Stimulated activated CD8-positive, alpha-beta memory T cell treated with anti-CD3 and anti-CD28 coated beads, Interleukin-4, amount 100 ng/mL, for 1 hour (primary cell): ENCODE measurements at places on chromosomes 2 and 18.

DNA sequence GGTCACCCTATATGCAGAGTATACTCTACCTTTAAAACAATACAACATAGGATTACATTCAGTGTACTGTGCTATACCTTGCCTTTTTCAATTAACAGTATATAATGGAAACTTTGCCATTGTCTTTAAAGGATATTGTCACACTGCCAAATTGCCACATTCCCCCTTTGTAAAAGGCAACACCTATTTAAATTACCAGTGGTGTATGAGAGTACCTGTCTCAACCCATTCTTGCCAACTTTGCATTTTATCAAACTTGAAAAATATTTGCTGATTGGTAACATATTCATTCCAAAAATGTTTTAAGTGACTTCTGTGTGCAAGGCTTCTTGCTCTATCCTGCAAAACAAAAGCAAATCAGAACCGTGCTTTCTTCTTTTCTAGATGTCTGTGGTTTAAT, 92.9 kb downstream of the FMNL2 start:
- DNase-seq = no peak

- no peak for DNase-seq
These were observed 176.0 kb downstream of the PDE11A start for GRCh38 chr2:177896587-177896986.

- DNase-seq = no peak
These were observed 175.2 kb upstream of the HS6ST1 start for GRCh38 chr2:128493880-128494279.

DNA sequence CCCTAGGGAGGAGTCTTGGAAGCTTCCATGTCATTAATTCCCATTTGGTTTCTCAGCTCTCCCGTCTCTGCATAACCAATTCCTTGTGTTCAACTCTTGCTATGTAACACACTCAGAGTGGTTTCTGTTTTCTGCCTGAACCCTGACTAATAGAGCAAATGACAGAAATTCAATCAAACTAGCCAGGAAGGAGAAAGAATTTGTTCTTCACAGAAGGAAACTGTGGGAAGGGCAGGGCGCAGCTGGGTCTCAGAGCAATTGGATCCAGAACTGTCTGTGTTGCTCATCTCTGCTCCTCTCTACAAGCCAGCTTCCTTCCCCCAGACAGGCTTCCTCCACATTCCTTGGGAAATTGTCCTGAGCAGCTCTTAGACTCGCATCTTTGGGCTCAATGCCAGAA, 269.8 kb downstream of the TNS1 start:
- no peak for DNase-seq

DNA sequence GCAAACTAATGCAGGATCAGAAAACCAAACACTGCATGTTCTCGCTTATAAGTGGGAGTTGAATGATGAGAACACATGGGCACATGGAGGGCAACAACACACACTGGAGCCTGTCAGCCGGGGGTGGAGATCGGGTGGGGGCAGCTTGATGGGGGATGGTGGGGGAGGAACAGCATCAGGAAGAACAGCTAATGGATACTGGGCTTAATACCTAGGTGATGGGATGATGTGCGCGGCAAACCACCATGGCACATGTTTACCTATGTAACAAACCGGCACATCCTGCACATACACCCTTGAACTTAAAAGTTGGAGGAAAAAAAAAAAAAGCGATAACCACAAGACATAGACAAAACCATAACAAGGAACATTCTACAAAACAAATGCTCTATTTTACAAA, 10.4 kb downstream of the CHMP3 start:
- no peak for DNase-seq

GRCh38 chr18:5627776-5628511, 84.1 kb upstream of the EPB41L3 start:
- DNase-seq = no peak

DNA sequence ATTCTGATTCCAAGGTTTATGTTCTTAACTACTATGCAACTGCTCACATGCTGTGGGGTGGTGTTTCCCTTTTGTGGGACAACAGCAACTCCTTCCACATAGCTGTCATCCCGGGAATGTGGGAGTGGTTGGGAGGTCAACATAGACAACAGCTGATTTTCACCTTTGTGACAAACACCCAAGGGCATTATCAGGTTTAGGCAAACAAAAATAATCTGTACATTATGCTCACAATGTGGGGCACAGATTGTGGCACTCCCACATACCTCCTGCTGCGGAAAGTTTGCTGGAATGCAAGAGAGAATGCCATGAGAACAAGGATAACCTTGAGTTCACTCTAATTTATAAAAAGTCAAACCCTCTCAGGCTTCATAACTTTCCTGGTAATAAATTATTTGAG, 582.6 kb downstream of the CNTNAP5 start:
- no peak for DNase-seq

DNA sequence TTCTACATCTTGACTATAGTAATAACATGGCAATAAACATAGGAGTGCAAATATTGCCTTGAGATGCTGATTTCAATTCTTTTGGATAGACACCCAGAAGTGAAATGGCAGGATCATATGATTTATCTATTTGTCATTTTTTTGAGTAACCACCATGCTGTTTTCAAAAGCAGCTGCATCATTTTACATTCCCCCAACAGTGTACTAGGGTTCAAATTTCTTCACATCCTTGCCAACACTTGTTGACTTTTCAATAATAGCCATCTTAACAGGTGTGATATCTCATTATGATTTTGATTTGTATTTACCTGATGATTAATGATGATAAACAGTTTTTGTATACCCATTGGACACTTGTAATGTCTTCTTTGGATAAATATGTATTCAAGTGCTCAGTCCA, 90.8 kb downstream of the STRADB start:
- DNase-seq = no peak

DNA sequence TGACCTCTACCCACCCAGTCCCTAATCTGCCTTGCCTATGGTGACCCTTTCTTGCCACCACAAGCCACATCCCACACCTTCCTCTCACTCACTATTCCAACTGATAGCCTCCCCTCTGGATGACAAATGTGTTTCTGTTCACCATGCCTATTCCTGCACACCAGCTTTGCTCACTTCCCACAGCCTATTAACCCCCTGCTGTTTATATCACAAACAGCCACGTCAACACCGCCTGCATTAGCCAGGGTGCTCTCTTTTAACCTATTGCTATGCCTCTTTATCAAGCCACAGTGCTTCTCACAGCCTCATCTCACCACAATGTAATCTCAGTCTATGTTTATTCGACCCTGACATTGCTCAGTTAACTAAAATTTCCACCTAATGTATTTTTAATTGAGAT, 271.8 kb downstream of the SUCLG1 start:
- DNase-seq = no peak

- no peak for DNase-seq
These were observed 24.1 kb downstream of the LYPD1 start for GRCh38 chr2:132645722-132646539.

DNA sequence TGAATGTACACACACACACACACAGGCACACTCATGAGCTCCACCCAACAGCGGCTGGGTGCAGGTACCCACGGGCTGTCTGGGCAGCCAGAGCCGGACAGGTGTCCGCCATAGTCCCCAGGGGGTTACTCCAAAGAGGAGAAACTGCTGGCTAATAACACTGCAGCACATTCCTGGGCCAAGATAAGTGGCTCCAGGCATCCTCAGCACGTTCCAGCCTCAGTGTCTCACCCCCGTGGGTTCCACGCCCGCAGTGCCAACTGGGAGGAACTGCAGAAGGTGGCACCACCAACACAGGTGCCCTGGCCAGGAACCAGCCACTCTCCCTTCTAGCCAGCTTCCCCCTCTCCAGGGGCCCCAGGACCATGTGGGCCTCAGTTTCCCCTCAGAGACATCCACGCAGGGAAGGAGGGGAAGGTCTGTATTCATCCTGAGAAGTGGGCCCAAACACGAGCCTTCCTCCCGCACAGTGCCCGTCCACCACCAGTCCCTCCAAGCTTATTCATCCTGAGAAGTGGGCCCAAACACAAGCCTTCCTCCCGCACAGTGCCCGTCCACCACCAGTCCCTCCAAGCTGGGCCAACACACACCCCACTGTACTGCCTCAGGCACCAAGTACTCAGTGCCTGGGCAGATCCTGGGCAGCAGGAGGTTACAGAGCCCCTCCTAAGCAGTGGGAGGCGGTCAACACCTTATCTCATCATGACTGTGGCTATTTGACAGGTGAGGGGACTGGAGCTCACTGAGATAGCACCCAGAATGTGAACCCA, 47.6 kb downstream of the TNS1 start:
- no peak for DNase-seq

DNA sequence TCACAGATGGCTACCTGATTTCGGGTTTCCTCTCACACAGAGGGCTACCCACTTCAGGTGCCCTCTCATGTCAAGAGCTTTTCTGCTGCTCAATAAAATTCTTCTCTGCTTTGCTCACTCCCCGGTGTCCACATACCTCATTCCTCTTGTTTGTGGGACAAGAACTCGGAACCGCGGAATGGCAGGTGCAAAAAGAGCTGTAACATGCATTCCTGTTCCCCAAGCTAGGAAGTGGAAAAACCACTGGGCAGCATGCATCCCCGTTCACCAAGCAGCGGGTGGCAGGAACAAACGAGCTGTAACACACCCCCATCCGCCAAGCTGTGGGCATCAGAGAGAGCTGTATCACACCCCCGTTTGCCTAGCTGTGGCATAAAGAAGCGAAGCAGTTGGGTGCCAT, 27.2 kb upstream of the FRZB start:
- no peak for DNase-seq

GRCh38 chr2:235378246-235378645, 115.6 kb upstream of the AGAP1 start:
- DNase-seq = no peak

DNA sequence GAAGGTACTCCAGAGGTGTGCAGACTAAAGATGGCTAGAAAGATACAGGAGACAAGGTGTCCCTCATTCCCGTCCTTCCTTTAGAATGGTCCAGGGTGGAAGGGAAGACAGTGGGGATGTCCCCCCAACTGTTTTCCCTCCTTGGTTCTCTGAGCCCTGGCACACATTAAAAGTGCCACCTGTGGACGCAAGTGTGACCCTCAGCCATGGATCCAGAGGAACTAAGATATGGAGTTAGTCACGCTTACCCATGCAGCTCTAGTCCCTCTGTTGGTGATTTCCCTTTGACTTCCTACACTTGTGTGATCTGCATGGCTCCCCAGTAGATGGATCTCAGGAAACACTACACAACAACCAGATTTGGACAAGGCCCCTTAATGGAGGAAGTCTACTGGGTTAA, 113.1 kb upstream of the SRD5A2 start:
- no peak for DNase-seq

DNA sequence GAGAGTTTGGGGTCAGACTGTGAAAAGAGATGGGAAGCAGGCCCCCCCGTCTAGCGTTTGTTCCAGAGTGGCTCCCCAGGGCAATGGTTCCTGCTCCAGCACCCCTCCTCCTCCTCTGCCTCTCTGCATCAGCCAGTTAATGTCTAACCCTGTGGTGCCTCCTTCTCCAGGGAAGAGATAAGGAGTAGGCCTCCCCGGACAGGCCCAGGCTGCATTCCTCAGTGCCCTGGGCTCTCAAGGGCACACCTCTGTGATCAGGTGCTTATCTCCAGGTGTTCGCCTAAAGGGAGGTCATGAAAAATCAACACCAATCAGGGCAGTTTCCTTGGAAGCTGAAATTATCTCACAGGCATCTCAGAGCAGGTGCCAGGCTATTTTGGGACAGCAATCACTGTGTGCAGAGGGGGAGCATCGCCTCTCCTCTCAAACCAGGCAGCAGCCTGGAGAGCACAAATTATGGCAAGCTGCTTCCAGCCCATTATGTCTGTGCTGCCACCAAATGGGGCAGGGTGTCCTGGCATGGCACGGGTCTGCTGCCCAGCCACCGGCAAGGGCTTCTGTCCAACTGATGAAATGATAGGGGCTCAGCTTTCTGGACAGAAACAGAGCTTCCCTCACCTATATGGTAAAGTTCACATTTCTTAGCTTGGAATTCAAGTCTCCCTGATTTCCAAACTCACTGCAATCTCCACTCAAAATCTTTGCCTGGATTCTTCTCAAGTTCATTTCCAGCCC, 255.8 kb upstream of the SLC14A2 start:
- no peak for DNase-seq

GRCh38 chr2:20450201-20450999, 3.5 kb downstream of the RHOB start:
- no peak for DNase-seq
